ENCODE measurements at places on chromosomes 5 and 9.
A peak's percentile ranks its signal among the peaks of the same experiment; 100 is the strongest.

DNA sequence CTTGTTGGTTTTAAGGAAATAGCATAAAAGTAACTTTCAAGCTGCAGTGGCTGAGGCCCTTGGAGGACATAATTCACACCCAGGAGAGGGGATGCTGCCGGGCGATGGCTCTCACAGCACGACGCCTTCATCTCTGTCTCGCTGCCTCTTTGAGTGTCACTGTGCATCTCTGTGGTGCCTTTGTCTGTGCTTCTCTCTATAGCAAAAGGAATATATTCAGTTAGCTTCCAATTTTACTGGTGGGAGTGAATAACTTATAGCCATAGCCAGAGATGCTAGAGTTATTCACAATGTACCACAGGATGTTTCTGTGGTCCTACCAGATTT is 276.7 kb downstream of the SYK start:
- no peak for DNase-seq

DNA sequence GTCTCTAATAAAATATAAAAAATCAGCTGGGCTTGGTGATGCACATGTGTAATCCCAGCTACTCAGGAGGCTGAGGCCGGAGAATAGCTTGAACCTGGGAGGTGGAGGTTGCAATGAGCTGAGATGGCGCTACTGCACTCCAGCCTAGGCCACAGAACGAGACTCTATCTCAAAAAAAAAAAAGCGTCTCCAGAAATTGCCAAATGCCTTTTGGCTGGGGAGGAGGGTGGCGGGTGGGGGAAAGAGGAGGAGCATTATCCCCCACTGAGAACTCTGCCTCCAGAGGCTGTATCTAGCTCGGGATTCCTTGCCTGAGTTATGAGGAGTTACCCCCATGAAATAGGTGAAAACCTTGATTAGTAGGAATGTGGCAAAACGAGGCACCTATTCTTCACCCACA is 4.8 kb downstream of the ROPN1L start:
- no peak for DNase-seq

- DNase-seq: no peak
Measured at GRCh38 chr9:109901201-109901600, 121.2 kb downstream of the PALM2AKAP2 start.

GRCh38 chr5:176770431-176770830 is 39.9 kb upstream of the UNC5A start:
- no peak for DNase-seq

DNA sequence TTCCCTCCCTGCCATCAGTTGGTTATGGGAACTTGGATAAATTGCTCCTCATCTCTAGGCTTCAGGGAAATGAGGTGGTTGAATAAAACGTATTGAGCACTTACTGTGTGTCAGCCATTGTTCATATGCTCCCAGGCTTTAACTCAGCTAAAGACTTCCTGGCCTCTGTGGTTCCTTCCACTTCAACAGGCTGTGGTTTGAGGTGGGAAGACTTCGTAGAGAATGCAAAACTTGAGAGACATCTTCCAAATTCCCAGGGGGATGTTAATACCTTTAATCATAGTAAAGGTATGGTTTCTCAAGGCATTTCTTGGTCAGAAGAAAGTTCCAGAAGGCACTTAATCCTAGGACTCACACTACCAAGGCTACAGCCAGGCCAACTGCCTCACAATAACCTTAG is 1.5 kb upstream of the GPX3 start:
- no peak for DNase-seq

DNA sequence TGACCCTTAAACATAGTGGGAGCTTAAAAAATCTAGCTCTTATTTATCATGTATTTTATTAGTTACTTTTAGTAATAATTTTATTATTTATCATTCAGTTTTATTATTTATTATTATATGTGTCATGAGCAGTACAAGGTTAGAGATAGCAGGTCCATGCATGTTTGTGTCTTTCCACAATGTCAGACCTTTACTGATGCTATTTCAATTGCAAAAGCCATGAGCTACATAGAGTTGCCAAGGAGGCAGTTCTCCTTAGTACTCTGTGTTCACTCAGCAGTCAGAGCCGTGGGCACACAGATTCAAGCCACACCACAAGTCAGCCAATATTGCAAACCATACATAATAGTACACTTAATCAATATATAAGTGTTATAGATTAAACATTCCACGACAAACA is 157.9 kb upstream of the NTRK2 start:
- DNase-seq: no peak

DNA sequence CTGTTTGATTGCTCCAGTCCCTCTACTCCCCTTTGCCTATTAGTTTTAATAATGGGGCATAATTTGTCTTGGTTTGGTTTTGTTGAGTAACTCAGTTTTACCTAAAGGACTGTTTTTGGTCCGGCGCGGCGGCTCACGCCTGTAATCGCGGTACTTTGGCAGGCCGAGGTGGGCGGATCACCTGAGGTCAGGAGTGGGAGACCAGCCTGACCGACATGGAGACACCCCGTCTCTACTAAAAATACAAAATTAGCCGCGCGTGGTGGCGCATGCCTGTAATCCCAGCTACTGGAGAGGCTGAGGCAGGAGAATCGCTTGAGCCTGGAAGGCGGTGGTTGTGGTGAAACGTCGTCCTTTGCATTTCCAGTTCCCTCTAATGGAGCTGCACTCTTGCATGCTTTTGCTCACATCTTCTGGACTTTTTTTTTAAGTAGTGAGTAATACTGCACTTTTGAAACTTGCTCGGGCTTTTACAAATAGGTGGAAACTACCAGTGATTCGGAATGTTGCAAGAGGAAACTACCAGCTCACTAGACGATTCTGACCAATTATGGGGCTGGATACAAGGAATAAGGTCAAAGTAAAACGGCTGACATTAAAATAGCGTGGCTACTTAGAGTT is 721 bp upstream of the MAML1 start:
- peak; percentile 8 for DNase-seq

GRCh38 chr9:343773-344172 is 129.1 kb downstream of the DOCK8 start:
- peak; percentile 72 for DNase-seq

- DNase-seq: no peak
Measured at GRCh38 chr9:137668203-137668602, 49.4 kb downstream of the EHMT1 start.

- DNase-seq: peak; percentile 18
Measured at GRCh38 chr9:120683150-120683549, 31.1 kb downstream of the MEGF9 start.

- no peak for DNase-seq
Measured at GRCh38 chr5:129656952-129657351, 90.9 kb upstream of the MINAR2 start.

- no peak for DNase-seq
Measured at GRCh38 chr9:86454701-86455615, 100.7 kb upstream of the TUT7 start.

DNA sequence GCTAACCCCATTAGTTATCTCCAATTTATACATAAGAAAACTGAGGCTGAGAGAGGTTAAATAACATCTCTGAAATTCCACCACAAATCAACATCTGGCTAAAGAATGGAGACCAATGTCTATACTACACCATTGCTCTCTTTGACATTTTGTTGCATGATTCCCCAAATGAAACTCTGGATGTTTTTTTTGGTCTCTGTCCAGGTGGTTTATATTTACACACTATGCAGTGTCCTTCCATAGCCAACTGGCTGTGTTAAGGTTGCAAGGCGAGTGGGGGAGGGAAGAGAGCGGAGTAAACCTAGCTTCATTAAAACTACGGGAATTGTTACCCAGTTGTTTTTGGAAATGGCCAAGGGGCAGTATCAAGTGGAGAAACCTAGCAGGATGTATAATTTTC is 67.2 kb downstream of the KIF4B start:
- no peak for DNase-seq

GRCh38 chr9:92654481-92655301 is 15.2 kb downstream of the IPPK start:
- DNase-seq: no peak

- DNase-seq: peak; percentile 9
Measured at GRCh38 chr9:129311643-129312042, 133.6 kb upstream of the IER5L start.

- no peak for DNase-seq
Measured at GRCh38 chr9:134335061-134335460, 8.8 kb downstream of the RXRA start.

GRCh38 chr9:132575811-132576210 is 6.6 kb upstream of the BARHL1 start:
- DNase-seq: no peak

- DNase-seq: no peak
Measured at GRCh38 chr9:136949239-136949816, 2.7 kb upstream of the LCN12 start.

DNA sequence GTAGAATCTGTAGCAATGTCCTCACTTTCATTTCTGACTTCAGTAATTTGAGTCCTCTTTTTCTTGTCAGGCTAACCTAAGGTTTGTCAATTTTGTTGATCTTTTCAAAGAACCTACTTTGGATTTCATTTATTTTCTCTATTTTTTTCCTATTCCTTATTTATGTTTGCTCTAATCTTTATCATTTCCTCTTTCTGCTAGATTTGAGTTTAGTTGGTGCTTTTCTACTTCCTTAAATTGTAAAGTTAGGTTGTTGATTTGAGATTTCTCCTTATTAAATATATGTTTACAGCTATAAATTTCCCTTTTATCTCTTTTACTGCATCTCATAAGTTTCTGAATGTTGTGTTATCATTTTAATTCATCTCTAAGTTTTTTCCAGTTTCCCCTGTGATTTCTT is 75.1 kb upstream of the FAM120A start:
- DNase-seq: no peak

DNA sequence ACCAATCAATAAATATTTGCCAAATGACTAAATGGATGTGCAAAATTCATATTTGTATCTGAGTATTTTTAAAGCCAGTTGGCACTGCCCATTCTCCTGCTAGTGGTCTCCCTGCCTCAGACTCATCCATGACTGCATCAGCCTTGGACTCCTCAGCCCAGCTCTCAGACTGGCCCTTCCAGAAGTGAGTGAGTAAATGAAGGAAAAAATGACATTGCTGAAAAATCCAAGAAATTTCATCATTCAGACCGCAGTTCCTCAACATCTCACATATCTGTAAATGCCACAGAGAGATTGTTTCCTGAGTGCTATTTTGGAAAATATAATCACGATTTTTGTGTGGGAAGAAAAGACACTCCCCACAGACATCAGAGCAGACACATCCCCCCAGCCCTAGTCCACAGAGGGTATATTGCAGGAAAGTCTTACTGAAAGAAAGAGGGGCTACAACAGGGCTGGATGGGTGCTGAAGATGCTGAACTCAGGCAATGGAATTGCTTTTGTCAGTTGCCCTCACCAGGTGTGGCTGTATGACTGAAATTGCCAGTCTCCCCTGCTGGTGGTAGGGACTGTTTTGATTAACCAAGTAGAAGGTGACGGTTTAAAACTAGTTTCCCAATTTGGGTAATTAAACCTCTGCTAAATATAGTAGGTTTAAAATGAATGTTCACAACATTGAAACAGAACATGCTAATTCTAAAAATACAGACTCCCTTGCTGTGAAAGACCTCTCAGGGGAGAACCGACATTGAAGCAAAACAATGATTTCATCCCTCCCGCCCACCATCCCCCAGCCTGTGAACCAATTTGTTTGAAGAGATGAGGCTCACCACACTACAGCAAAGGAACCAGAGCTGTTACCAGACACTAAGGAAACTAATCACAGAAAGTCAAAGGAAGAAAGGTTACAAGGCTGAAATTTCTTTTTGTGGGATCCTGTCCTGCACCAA is 158.8 kb downstream of the DEPDC1B start:
- no peak for DNase-seq

GRCh38 chr9:123680352-123680751 is 249.6 kb downstream of the DENND1A start:
- DNase-seq: peak; percentile 82

DNA sequence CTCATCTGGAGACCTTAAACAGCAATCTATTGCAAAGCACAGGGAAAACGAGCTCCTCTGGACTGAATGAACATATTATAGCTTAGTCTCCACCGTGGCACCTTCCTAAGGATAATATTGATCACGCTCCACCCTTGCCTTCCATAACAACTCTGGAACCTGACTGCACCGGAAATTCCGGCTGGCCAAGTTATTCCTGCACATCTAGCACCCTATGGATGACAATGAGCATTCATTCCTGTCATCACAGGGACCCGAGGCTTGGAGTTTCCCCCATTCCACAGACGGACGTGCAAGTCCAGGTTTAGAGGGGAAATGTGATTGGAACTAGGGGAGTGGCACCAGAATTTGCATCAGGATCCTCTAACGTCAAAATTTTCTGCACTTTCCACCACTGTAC is 27.5 kb downstream of the STK10 start:
- no peak for DNase-seq

- no peak for DNase-seq
Measured at GRCh38 chr5:16618138-16618897, 1.5 kb upstream of the RETREG1 start.

GRCh38 chr9:127185931-127186781 is 63.7 kb upstream of the ANGPTL2 start:
- no peak for DNase-seq

GRCh38 chr5:74556006-74556405 is 84.5 kb downstream of the ENC1 start:
- no peak for DNase-seq

DNA sequence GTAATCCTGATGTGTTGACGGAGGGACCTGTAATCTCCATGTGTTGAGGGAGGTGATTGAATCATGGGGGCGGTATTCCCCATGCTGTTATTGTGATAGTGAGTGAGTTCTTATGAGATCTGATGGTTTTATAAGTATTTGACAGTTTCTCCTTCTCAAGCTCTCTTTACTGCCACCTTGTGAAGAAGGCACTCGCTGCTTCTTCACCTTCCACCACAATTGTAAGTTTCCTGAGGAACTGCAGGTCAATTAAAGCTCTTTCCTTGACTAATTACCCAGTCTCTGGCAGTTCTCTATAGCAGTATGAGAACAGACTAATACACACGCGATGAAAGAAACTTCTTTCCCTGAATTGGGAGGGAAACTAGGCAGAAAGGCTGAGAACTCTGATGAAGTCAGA is 141.1 kb upstream of the RAD23B start:
- DNase-seq: peak; percentile 45

GRCh38 chr9:656926-657568 is 184.4 kb upstream of the DMRT1 start:
- DNase-seq: no peak

DNA sequence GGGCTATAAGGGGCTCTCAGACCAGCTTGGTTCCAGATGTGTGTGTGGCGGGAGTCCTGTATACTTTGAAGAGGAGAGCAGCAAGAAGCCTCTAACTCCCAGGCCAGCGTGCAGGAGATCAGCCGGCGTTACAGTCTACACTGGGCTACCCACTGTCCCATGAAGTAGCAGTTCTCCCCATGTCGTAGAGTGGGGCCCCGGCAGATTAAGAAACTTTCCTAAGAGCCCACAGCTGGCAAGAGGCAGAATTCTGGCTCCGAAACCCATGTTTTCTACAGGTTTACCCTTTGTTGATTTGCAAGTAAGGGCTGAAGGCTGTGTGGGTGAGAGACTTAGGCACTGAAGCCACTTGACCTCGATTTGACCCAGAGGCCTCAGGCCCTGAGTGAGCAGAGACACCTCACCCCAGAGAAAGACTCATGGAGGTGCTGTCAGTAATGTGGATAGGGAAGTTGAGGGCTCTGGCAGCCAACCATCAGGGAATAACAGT is 881 bp upstream of the B4GALT1 start:
- no peak for DNase-seq
